ENCODE measurements at places on chromosomes 3 and 15. TPM values are rescaled to one million over a fixed set of nuclear protein-coding genes. Genes with fewer than 3 reads are reported as not detected.

- no peak for DNase-seq
Observed at GRCh38 chr15:39621976-39622375, 41.1 kb downstream of the THBS1 start.

CCDC71 gene
- 11.4 TPM for total RNA-seq

GRCh38 chr3:108461661-108462111 lies 48.7 kb downstream of the MYH15 start:
- DNase-seq, result no peak

- DNase-seq, result no peak
Observed at GRCh38 chr3:56958879-56959278, 101.6 kb upstream of the SPATA12 start.

DNA sequence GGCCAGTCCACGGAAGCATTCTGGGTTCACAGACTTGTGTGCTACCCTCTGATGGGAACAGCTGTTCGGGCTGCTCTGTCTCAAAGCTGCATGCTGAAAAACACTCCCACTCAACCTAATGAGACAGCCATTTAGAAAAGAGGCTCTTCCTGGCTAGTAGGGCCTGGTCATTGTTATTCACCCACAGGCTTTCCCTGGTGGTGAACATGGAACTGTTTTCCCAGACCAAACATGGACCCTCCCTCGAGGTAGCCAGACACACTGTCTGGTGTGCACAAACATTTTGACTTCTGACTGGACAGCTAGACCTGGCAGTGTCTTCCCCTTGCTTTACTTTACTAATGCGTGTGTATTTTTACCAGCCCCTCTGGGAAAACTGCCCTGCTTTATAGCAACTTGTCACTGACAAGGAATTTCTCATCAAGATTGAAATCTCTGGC lies 39.0 kb downstream of the MECOM start:
- no peak for DNase-seq

GRCh38 chr15:60020736-60021135 lies 16.6 kb downstream of the FOXB1 start:
- no peak for DNase-seq

HDDC3 gene
- 11.8 TPM for total RNA-seq

GRCh38 chr3:9349321-9350117 lies 13.3 kb upstream of the THUMPD3 start:
- no peak for DNase-seq

ARNT2 gene
- 4.7 TPM for total RNA-seq

SLC51B gene
- total RNA-seq, result not detected

- DNase-seq, result no peak
Observed at GRCh38 chr15:69096626-69097025, 63.8 kb upstream of the GLCE start.

GRCh38 chr3:30475038-30475808 lies 131.2 kb upstream of the TGFBR2 start:
- DNase-seq, result no peak

SLC22A14 gene
- total RNA-seq, result 0.24 TPM

- DNase-seq, result no peak
Observed at GRCh38 chr3:157527131-157527881, 24.1 kb upstream of the VEPH1 start.

DNA sequence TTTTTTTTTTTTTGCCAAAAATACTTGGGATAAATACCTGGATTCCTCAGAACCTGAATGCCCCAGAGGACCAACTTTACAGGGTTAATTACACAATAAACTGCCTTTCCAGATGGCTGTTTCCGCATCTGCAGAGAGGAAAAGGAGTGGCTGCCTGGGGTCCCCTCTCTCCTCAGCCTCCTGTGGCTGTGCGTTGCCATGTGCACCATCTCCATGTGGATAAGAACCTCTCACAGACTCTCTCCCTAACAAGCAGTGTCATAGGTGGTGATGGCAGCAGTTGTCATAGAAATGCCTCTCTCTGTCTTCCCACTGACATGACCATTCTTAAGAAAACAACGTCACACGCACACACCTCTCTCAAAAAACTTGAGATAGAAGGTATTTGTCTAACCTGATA lies 179.4 kb downstream of the RPLP1 start:
- DNase-seq, result no peak

DNA sequence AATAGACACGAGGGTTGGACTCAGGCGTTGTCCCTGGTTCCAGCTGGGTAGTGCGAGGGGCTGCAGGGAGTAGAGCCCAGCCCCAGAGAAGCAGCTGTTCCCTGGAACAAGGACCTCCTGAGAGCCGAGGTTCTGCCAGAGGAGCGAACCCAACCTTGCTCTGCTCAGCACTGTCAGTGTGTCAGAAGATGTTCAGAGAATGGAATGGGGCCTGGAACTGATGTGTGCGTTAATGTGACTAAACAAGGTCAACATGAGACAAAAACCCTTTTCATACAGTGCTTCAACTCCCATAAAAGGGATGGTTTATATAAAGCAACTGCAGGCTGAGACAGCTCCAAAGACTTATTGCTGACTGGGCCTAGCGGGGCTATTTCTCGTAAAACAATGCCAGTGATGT lies 35.5 kb upstream of the HACD2 start:
- DNase-seq, result no peak

- DNase-seq, result no peak
Observed at GRCh38 chr15:69132977-69133861, 27.2 kb upstream of the GLCE start.

DNA sequence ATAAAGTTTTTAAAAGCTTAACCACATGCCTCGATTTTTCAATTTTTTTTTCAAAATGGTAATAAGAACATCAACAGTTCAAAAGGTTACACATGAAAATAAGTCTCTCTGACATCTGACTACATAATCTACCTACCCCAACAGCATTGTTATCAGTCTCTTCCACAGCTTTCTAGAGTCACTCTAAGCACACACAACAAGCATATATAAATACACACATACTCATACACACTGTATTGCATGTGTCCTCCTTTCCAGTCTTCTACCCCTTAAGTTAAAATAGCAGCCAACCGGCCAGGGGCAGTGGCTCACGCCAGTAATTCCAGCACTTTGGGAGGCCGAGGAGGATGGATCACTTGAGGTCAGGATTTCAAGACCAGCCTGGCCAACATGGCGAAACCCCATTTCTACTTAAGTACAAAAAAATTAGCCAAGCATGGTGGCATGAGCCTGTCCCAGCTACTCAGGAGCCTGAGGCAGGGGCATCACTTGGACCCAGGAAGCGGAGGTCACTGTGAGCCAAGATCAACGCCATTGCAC lies 12.2 kb downstream of the TBL1XR1 start:
- DNase-seq, result no peak

All from cardiac septum (tissue), 1 donor.